ENCODE measurements at places on chromosomes 6 and 20.
A peak's percentile ranks its signal among the peaks of the same experiment; 100 is the strongest.

DNA sequence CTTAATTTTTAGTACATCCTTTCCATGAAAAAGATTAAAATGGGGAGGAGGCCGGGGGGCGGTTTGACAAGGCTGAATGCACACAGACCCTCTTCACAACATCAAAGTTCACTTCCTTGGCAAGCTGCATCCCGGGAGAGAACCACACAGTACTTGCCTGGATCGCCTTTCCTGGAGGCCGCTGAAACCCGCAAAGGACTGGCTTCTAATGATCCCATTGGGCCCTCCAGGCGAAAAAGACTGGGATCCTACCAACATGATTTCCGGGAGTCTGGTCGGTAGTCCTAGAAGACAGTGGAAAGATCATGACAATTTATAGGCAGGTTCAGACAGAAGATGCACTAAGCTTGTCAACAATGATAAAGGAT, 60.2 kb downstream of the RIPOR2 start:
- DNase-seq = no peak

- no peak for DNase-seq
Measured at GRCh38 chr6:158697811-158698210, 48.0 kb downstream of the SYTL3 start.

DNA sequence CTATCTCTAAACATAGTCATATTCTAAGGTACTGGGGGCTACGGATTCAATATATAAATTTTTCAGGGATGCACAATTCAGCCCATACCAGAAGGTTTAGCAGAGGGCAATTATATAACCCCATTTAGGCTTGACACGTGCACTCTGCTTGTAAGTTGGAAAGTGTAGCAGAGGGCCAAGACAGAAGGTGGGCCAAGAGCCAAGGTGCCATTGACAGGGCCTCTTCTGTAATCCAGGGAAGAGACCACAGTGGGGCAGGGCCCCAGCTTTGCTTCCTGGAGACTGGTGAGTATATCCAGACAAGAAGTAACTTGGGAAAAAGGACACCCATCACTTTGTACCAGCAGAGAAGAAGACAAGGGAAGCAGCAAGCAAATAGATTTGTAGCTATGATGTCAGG, 672.4 kb upstream of the MARCKS start:
- no peak for DNase-seq

DNA sequence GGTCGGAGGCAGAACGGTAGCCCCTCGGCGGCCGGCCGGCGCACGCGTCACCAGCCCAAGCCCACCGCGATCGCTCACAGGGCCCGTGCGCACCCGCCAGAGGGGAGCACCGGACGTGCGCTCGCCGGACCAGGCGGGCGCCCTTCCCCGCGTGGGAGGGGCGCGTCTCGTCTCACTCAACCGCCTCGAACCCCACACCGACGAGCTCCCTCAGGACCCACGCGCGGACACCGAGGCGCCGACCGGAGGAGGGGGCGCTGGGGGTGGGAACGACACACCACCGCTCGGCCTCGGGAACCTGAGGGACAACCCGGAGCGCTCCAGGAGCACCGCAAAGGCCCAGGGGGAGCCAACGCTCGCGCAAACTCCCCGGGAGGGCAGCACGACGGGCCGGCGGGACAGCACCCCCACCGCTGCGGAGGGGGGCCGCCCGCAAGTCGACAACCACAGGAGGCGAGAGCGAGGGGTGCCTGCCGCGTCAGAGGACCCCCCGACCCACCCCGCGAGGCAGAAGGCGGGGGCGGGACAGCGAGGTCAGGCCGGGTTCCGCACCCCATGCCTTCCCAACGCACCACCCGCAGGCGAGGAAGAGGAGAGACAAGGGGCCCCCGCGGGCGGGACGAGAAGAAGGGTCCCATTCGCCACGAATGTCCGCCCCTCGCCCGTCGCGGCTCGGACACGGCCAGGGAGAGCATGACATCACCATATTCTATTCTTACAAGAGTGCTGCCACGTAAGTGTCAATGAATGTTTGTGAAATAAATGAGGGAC, 512.7 kb upstream of the ZNF337 start:
- no peak for DNase-seq

DNA sequence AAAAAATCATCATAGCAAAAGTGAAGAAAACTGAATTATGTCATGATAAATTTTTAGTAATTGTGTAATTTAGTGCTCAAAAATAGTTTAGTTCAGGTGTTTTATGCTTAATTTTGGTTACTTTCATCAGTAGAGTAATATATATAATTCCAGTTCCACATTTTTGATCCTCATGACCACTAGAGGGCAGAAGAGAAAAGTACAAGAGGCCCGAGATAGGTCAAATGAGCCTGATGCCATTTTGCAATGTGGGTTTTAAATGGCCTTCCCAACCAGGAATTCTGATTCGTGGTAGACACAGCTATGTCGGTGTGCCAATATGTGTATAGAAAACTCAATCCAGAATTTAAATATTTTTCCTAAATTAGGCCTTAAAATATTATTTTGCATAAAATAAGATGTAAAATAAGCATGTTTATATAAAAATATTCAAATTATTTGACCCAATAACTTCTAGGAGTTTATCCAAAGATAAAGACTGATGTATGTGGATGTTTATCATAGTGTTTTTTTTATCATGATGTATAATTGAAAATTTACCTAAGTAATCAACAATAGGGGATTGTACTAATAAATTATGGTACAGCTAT, 159.7 kb upstream of the RPS6KA2 start:
- DNase-seq = peak; percentile 12

DNA sequence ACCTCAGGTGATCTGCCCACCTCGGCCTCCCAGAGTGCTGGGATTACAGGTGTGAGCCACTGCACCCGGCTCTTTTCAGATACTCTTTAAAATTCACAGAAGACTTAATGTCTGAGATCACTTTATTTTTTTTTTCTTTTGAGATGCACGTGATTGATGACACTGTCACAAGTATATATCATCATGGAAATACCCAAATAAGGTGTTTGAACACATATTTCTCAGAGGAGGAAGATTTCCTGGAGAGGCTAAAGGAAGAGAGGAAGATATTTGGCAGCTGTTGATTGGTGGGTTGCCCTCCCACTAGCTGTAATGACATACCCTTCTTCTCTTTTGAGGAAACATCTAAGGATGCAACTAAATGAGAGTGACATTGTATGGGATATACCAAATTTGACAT, 225.9 kb upstream of the CITED2 start:
- DNase-seq = no peak

GRCh38 chr6:1336246-1336843, 24.4 kb downstream of the FOXQ1 start:
- DNase-seq = no peak

DNA sequence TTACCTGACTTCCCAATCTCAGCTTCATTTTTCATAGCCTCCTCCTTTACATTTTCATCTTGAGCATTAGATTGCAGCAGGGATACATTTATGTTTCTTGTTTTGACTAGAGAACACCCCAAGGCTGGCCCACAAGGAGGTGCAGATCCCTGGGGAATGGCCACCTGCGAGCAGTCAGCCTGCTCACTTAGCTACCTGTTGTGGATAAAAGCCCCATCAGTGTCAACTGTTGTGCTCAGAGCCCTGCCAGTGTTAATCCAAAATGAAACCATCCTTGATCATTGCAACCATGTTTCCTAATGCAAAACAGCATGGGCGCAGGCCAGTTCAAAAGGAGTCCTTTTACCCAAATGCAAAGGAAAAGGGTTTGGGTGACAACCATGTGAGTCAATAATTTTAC, 50.8 kb downstream of the CNR1 start:
- no peak for DNase-seq

DNA sequence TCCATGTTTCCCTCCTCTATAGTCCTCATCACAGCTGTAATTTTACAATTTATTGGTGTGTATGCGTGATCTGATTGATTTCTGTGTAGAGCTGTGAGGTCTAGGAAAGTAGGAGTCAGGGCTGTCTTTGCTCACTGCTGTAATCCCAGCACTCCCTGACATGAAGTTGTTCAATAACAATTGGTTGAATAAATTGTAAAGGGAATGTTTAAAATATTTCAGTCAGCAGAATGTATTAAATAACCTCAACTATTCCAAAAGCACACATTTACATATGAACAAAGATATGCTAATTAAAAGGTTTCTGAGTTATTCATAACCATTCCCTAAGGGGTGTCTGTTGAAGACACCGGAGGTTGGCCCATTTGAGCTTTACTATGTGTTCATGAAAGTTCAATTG, 31.5 kb downstream of the NOX3 start:
- DNase-seq = no peak

GRCh38 chr20:62949153-62949821, 3.2 kb upstream of the SLC17A9 start:
- no peak for DNase-seq

DNA sequence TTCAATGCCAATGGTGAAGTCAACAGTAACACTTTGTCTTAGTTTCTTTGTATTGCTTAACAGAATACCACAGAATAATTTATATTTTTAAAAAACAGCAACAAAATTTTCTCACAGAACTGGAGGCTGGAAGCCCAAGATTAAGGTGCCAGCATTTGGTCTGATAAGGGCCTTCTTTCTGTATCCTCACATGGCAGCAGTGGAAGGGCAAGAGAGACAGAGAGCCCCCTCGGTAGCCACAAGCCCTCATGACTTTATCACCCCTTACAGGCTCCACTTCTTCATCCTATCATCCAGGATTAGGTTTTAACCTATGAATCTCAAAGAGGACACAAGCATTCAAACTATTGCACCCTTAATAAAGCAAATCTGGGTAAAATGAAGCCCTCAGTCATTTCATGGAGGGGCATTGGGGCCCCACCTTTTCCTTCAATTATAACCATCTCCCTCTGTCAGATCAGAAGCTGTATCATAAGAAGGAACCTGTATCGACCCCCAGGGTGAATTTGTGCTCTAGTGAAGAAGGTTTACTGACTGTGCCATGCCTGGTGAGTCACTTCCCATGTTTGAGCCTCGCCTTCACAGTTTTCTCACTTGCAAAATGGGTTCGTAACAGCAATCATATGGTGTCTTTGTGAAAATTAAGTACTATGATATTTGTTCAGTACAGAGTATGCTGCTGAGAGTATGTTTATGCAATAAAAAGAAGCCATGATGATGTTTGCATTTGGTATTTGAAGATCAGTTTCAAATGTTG, 178.2 kb downstream of the LRFN2 start:
- DNase-seq = no peak

- no peak for DNase-seq
Measured at GRCh38 chr20:14878676-14879019, 541.2 kb upstream of the FLRT3 start.

DNA sequence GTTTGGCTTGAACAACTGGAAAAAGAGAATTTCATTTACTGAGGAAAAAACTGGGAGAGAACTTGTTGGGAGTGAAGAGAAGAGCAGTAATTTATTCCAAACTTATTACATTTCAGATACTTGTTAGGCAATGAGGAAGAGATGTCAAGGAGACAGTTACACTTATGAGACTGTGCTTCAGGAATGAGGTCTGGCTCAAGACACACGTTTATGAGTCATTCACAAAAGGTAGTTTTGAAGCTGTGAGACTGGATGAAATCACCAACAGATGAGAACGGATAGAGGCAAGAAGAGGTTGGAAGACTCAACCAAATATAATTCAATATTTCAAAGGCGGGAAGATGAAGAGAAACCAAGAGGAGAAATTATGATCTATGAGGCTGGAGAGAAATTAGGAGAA, 70.6 kb upstream of the DEFB112 start:
- no peak for DNase-seq
